ENCODE measurements at places on chromosomes 1 and 21.

DNA sequence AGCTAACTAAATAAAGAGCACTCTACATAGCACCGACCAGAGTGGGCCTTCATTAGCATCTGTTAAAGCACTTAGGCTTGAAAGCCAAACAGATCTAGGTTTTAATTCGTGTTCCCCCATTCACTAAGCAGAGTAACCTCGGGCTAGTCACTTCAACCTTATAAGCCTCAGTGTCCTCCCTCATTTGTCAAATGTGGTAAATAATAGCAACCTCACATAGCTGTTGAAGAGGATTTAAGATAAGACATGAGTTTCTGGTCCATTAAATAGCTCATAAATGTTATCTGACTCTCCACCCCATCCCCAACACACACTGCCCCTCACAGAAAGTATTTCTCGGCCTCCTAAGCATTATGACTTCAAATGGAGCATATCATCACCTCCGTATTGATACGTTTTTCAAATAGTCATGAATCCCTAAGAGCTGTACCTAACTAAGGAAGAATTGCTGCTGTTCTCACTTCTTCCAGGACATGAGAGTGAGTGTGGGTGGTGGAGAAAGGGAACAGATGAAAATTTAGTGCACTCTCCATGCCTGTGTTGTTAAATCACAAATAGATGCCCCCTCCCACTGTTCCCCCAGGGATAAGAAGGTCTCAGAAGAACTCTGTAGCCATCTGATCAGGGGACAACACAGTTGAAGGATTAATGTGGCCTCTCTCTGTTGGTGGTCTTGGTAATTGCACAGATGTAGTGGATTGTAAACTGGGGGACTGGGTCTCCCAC, 47.6 kb downstream of the PLPP3 start:
- no peak for DNase-seq

DNA sequence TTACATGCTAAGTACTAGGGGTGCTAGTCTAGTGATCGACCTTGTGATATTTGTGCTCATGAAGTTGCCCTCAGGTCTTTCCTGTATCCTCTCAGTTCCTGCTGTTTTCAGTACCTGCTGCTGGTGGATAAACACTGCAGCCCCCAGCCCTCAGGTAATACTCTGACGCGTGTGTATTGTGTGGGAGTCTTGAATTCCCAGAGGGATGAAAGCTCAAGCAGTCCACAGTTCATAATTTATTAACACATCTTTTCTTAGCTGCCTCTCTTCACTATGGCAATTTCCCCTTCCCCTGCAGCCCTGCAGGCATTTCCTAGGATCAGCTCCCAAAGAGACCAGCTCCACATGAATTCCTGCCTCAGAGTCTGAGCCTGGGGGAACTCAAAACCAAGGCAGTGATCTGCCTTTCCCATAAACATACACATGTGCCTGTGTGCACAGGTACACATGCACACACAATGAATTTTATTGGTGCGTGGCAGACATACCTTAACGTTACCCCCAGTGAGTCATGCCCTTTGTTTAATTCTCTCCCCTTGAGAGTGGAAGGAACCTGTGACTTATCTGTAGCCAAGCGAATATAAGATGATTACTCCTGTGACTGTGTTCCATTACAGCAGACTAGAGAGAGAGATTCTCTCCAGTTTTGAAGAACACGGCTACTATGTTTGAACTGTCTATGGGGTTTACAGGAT, 14.1 kb upstream of the HMGCS2 start:
- no peak for DNase-seq

DNA sequence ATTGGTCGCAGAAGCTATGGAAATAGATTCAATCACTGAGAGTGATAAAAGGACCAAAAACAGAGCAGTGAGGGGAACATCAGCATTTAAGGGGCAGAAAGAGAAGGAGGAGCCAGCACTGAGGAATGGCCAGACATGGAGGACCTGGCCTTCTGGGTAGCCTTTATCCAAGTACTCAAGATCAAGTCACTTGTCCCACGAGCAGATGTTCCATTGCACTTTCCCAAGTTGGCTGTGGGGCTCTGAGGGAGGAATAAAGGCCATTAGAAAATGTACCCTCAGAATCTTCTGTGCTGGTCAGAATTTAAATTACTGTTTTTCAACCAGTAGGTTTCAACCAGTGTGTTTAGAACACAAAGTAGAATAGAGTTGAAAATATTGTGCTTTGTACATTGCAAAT, 55.3 kb downstream of the GIPC2 start:
- no peak for DNase-seq

GRCh38 chr1:222060210-222060916, 318.5 kb upstream of the DUSP10 start:
- DNase-seq, result no peak

- no peak for DNase-seq
Measured at GRCh38 chr1:79197421-79197820, 190.9 kb upstream of the ADGRL4 start.

- no peak for DNase-seq
Measured at GRCh38 chr1:190303501-190303900, 174.2 kb downstream of the BRINP3 start.

DNA sequence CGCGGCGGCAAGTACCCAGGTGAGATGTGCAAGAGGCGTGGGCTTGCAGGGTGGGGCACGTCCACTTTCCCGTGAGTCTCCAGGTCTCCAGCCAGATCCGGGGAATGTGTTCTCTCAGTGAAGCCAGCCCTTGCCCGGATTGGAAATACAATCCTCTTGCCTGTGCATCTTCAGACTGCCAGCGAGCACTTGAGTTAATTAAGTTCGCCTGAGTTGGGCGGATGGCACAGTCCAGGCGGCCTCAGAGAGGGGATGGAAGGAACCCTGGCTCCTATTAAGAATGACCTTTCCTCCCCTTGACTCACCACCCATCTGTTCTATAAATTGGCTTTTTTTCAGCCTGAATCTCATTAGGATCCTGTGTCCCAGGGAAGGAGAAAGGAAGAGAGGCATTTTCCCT, 33.3 kb upstream of the CNTN2 start:
- DNase-seq, result no peak

DNA sequence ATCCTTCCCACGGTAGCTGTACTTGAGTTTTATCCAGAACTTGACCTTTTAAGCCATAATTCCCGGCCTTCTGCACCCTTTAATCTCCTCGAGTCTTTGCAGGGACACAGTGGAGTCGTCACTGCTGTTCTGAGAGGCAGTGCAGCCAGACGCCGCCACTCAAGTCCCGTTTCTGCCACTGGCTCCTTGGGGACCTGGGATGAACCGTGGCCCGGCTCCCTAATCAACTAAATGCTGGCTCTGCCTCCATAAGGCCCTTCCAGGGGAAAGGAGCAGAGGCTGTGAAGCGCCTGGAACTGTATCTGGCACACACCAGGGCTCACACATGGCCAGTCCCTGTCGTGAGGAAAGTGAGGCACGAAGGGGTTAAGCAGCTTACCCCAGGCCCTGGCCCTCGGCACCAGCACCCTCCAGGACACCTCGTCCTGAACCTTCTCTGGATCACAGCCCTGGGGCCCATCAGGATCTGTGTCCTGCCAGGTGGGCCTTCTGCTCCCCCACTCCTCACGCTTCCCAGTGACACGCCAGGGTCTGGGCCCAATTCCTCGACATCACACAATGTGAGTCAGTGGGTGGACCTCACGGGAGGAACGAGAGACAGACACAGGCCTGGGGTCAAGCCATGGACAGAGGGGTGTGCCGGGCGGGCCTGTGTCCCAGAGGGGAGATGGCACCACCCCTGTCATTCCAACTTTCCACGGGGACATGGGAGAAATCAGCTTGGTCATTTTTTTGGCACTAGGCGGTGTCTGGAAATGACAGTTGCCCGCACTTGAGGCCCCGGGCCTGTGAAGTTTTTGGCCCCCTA, 23.5 kb upstream of the C1orf174 start:
- DNase-seq, result no peak

DNA sequence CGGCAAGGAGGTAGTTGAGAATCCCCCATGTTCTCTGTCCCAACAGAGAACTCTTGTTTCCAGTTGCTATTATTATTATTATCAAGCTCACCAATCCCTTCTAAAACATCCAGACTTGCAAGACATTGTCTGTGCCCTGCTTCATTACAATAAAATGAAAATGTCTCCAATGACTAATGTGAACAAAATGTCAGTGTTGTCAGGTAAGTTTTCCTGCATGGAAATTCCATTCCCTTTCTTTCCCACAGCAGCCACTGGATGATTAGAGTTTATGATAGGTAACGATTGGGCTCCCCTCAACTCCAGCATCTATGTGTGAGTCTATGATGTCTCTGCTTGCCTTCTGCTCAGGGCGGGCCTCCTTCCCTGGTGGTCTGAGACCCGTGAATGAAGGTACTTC, 8.9 kb upstream of the DYRK1A start:
- no peak for DNase-seq

DNA sequence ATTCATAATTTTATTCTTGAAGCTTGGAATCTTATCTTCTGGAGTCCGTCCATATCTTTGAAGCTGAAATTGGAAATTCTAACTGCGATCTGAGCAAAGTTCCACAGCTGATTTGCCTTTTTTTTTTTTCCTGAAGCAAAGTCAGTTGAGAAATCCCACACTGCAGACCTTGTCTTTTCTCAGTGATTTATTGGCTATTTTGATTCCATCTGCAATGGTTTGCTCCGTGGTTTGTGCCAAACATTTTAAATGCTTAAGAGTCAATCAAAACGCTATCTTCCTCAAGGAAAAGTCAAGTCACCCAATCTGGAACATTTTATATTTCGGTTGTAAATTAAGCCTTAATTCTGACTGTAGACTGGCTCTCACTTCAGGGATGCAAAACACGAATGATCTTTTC, 88.2 kb upstream of the GRIK1 start:
- DNase-seq, result no peak

GRCh38 chr1:61356995-61357394, 274.6 kb downstream of the NFIA start:
- DNase-seq, result no peak

GRCh38 chr1:245247356-245247755, 92.6 kb downstream of the KIF26B start:
- no peak for DNase-seq

GRCh38 chr21:24727803-24728440, 879.4 kb downstream of the MRPL39 start:
- DNase-seq, result no peak

GRCh38 chr1:200422211-200422610, 12.4 kb upstream of the ZNF281 start:
- no peak for DNase-seq

GRCh38 chr1:32894019-32894600, 7.1 kb downstream of the TMEM54 start:
- DNase-seq, result no peak

DNA sequence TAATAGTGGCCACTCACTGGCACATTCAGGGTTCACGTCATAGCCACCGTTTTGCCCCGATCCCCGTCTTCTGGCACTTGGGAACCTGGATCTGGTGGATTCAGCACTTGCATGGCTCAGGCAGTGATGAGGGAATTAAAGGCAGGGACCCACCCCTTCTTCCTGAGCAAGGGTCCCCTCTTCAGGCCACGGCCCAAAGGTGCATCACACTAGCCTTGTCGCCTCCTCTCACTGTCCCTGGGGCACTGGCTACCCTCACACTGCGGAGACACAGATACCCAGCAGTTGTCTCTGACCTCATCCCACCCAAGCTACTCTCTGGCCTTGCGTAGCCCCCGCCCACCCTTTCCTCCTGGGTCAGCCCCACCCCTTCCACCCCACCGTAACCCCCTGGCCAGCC, 19.9 kb upstream of the LDLRAP1 start:
- no peak for DNase-seq

GRCh38 chr1:181111559-181111958, 23.1 kb downstream of the IER5 start:
- DNase-seq, result no peak

DNA sequence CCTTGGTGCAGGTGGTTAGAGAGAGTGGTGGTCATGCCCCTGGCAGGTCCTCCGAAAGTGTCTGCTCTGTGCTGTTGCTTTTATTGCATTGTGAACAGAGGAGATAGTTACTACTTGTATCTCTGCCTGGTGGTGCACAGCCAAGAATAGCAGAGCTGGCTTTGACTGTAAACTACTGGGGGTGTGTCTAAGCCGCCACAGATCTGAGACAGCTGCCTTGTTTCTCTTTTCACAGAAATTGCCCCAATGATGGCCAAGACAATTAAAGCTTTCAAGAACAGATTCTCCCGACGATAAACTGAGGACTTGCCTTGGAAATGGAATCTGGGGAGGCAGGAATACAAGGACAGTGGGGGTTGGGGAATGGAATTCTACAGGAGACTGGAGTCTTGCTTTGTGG, 16.0 kb downstream of the ELOA start:
- DNase-seq, result no peak

DNA sequence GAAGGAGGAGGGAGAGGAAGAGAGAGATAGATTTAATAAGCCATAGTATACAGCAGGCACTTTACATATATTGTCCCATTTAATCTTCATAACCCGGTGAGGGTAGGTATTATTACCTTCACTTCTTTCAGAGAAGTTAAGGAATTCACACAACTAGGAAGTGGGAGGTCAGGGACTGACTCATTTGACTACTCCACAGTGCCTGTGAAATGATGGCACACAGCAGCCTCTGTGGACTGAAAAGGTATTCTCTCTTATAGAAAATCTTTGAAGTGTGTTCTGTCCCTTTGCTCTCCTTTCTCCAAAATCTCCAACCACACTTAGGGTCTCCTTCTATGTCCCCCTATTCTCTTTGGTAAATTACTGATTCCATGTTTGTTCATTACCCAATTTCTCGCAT, 23.9 kb downstream of the PALMD start:
- no peak for DNase-seq

DNA sequence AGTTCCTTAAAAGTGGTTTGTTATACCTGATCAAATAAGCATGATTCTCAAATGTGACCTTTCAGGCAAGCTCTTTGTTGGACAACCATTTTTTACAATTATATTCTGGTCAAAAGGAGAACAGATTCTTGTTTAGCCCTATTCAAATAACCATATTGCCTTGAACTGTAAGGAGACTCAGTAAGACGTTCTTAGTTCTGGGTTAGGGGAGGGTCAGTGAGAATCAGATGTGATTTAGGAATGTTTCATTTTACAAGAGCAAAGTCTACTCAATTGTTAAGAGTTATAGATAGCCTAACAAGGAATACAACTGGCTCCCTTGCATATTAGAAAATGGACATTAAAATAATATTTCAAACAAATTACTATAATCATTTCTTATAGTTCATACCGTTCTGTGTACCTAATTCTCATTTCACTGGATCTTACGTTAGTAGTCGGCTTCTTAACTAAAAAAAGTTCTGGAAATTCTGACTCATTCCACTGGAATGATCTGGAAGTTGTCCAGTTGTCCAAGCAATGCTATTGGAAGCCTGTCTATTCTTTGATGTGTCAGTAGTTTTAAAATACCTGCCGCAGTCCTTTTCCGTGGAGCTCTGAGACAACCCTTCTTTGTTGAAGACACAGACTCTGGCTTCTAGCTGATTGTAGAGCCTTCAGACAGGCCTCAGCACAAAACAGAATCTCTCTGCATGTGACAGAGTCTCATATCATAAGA, 88.8 kb downstream of the MAST2 start:
- DNase-seq, result no peak
